Activated CD8-positive, alpha-beta memory T cell treated with anti-CD3 and anti-CD28 coated beads for 24 hours (primary cell): ENCODE measurements at places on chromosomes 3 and 15.

- DNase-seq, result no peak
These were observed 607.8 kb downstream of the SI start for GRCh38 chr3:164470471-164470870.

- DNase-seq, result no peak
These were observed 59.8 kb upstream of the ACKR4 start for GRCh38 chr3:132537297-132537696.

DNA sequence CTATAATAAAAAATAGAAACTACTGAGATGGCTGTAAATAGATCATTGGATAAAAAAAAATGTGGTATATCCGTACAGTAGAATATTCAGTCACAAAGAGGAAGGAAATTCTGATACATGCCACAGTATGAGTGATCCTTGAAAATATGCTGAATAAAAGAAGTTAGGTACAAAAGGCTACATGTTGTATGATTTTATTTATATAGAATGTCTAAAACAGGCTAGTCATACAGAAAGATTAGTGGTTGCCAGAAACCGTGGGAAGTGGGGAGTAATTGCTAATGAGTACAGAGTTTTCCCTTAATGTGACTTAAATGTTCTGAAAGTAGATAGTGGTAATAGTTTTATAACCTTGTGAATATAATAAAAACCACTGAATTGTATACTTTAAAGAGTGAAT is 24.9 kb upstream of the FAH start:
- DNase-seq, result no peak

GRCh38 chr3:125192190-125193035 is 20.1 kb downstream of the SLC12A8 start:
- no peak for DNase-seq

DNA sequence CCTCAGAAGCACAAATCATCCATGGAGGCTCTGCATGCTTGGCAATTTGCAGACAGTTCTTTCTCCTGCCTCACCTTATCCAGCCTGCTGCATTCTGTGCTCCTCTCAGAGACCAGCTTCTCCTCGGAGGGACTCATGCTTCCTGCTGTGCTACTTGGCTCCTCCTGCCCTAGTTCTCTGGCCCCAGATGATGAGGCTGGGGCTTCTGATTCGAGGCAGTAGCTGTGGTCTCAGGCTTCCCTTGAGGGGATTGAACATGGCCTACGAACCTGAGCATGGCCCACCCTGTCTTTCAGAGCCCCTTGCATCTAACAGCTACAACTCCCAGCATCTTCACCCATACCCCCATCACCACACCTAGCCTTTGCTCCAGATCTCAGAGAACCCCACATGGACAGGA is 6.7 kb downstream of the VIPR1 start:
- DNase-seq, result no peak

- no peak for DNase-seq
These were observed 11.2 kb downstream of the CSNK1G1 start for GRCh38 chr15:64344651-64345294.

DNA sequence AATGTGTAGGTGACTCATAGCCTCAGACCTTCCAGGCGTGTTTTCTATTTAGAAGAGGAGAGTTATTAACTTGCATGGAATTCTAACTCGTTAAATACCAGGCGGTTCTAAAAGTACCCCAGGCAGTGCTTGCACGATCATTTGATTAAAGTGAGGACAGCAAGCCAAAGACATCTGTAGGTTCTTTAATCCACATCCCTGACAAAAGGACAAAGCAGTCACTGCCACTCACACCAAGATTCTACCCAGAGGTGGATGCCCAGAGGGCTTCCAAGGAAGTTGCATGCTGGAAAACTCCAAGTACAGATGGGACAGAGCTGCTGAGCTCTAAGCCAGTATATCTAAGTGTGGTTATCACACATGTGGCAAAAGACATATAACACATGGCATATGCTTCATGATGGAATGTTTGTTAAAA is 372.1 kb downstream of the ROBO2 start:
- DNase-seq, result no peak

DNA sequence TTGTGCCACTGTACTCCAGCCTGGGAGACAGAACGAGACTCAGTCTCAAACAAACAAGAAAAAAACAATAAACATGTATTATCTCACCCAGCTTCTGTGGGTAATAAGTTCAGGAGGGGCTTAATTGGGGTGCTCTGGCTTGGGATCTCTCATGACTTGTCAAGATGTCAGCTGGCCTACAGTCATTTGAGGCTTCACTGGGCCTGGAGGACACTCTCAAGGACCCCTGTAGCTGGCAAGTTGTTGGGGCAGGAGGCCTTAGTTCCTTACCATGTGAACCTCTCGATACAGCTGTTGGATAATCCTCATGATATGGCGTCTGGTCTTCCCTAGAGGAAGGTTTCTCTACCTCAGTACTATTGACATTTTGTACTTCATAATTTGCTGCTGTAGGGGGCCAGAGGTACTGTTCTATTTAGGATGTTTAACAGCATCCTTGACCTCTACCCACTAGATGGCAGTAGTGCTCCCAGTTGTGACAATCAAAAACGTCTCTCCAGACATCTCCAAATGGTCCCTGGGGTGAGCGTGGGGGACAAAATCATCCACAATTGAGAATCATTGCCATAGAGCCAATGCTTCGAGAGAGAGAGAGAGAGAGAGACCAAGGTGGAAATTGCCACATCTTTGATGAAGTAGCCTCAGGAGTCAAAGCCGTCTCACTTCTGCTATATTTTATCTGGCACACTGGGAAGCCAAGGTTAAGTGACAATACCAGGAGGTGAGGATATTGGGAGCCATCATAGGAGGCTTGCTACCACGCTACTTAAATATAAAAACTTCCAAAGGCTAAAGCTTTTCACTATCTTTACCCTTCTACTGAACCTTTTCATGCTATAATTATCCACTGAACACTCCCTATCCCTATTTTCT is 23.9 kb upstream of the SLTM start:
- DNase-seq, result peak; percentile 71

- no peak for DNase-seq
These were observed at the start of gene RTP1 for GRCh38 chr3:187197335-187197649. TSS of gene RTP1 (plus strand) at chr3:187197486. CDS start at chr3:187197516, 30 bp downstream.

GRCh38 chr3:19901918-19902317 is 32.1 kb downstream of the EFHB start:
- DNase-seq, result no peak

DNA sequence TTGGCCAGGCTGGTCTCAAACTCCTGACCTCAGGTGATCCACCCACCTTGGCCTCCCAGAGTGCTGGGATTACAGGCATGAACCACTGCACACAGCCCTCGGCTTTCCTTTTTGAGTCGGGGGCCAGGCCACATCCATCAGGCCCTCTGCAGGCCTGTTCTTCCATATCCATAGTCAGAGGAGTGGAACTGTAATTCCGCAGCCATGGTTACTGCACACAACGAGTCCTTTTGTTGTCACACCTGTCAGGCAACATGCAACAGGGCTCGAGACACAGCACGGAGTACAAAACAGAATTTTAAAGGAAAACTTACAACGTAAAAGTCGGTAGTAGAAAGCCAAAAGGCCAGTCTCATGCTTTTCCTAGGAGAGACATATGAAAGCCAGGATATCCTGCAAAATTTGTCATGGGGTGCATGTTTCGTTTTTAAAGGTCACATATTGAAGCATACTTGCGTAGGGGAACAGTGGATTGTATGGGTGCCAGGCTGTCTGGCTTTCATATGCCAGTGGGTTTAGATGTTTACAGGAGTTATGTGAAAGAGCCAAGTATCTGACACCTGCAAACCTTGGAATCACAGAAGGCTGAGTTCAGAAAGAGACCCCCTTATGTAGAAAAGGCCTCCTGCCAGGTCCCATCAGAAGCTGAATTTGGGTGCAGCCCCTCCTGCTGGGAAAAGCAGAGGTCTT is 63.2 kb upstream of the LPP start:
- no peak for DNase-seq

GRCh38 chr3:11195201-11195600 is 40.9 kb downstream of the HRH1 start:
- no peak for DNase-seq

DNA sequence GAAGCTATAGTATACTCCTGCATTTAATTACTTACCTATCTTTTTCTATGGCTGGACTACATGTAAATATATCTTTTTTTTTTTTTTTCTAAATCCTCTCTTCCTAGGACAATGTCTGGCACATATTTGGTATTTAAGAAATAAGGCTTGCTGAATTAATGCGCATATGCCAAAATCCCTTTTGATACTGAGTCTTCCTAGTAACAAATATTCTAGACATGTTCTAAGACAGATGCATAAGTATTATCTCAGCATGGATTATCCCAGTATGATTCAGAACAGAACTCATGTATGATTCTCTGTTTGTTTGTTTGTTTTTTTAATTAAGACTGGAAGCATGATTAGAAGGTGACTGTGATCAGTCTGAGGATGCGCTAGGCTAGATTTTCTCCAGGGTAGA is 249.8 kb upstream of the ZNF717 start:
- DNase-seq, result no peak

DNA sequence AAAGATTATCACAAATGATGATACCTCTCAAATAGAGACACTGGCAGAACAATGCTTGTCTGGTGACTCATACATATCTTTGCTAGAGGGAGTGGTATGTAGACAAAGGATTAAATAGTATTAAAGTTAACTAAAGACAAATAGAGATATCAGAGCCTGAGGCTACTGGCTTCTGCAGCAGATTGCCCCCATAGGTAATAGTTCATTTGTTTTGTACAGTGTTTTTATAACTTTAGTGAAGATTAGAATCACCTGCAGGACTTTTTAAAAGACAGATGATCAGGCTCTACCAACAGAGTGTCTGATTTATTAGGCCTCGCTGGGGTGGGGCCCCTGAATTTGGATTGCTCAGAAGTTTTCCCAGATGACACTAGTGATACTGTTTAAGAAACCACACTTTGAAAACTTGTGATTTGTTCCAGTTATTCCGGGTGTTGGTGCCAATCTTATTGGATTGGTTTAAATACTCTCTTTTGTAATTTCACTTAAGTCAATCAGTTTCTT is 96.4 kb downstream of the NAALADL2 start:
- DNase-seq, result no peak

DNA sequence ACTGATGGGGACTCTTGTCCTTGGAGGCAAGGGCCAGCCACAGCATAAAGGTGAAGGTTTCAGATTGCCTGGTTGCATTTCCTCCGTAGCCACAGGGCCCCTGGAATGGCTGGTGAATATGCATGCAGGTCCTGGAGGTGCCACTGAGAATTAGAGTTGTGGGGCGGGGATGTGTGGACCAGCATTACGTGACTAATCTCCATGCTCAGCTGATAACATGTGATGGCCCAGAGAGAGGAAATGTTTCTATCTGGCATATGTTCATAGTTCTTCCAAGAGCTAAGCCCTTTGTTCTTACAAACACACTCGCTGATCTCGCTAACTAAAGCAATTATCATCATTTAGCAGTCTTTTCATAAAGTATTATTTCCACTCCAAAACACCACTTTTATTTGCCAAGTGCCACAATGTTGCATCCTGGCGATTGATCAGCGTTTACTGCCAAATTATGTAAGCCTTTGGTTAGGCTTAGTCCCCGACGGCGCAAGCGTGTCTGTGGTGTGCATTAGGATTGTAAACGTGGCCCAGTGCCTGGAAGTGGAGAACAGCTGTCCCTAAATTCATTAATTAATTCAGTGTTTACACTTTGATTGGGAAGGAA is 55.9 kb downstream of the CGNL1 start:
- no peak for DNase-seq

GRCh38 chr15:80480909-80481308 is 76.7 kb downstream of the ARNT2 start:
- DNase-seq, result no peak

GRCh38 chr3:13104511-13104910 is 31.3 kb upstream of the IQSEC1 start:
- DNase-seq, result no peak

DNA sequence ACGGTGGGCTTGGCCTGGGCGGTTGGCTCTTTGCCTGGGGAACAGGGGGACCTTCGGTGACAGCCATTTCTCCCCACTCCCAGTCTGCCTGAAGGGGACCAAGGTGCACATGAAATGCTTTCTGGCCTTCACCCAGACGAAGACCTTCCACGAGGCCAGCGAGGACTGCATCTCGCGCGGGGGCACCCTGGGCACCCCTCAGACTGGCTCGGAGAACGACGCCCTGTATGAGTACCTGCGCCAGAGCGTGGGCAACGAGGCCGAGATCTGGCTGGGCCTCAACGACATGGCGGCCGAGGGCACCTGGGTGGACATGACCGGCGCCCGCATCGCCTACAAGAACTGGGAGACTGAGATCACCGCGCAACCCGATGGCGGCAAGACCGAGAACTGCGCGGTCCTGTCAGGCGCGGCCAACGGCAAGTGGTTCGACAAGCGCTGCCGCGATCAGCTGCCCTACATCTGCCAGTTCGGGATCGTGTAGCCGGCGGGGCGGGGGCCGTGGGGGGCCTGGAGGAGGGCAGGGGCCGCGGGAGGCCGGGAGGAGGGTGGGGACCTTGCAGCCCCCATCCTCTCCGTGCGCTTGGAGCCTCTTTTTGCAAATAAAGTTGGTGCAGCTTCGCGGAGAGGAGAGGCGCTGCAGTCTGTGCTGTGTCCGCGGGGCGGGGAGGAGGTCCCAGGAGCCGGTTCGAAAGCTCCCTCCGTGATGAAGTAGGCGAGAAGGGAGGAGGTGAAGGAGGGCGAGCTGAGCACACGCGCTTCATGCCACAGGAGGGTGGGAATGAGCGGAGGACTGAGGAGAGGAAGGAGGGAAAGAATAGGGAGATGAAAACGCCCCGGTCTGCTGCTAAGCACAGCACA is 9.6 kb downstream of the CLEC3B start:
- peak; percentile 62 for DNase-seq

DNA sequence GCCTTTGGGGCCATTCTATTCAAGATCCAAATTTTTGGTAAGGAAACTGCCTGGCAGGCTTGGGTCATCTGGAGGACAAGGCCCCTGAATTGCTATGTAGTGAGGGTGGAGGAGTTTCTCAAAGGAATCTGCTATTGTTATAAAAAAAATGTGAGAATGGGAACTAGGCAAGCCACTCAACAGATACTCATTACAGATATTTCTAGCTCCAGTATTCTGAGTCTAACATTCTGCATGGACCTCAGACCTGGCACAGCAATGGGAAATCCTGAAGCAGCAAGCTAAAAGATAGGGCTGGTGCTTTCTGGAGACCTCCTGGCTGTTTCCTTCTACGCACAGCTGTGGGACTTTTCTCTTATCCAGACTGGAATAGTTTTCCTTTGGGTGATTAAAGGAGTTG is 430.7 kb upstream of the RBMS3 start:
- DNase-seq, result no peak

GRCh38 chr3:159482241-159482993 is 506.2 kb upstream of the IL12A start:
- DNase-seq, result no peak

DNA sequence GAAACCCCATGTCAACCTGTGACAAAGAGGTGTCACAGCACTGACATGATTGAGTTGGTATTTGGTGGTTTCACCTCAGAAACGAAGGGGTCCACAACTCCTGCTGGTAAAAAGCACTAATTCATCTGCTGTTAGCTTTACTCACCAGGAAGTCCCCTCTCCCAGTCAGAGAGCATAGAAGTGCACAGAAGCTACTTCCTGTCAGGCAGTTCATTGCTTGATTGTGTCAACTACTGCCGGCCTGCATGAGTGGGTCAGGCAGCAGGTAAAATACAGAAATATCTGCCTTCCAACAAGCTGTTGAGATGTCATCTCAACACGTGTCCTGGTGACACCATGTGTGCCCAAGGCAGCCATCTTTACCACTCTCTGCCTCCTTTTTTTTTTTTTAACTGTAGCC is 596.6 kb upstream of the NR2F2 start:
- no peak for DNase-seq

- no peak for DNase-seq
These were observed 71.4 kb upstream of the PCSK6 start for GRCh38 chr15:101560722-101561583.

- DNase-seq, result peak; percentile 80
These were observed 727 bp downstream of the RAP2B start for GRCh38 chr3:153162513-153163392.

GRCh38 chr3:79986338-79986737 is 218.5 kb upstream of the ROBO1 start:
- no peak for DNase-seq
